ENCODE measurements at places on chromosomes 11 and 22.

GRCh38 chr11:20844630-20845029 lies 175.2 kb downstream of the NELL1 start:
- no peak for DNase-seq

- no peak for DNase-seq
Observed at GRCh38 chr11:104967534-104968354, 630 bp downstream of the CASP4 start.

DNA sequence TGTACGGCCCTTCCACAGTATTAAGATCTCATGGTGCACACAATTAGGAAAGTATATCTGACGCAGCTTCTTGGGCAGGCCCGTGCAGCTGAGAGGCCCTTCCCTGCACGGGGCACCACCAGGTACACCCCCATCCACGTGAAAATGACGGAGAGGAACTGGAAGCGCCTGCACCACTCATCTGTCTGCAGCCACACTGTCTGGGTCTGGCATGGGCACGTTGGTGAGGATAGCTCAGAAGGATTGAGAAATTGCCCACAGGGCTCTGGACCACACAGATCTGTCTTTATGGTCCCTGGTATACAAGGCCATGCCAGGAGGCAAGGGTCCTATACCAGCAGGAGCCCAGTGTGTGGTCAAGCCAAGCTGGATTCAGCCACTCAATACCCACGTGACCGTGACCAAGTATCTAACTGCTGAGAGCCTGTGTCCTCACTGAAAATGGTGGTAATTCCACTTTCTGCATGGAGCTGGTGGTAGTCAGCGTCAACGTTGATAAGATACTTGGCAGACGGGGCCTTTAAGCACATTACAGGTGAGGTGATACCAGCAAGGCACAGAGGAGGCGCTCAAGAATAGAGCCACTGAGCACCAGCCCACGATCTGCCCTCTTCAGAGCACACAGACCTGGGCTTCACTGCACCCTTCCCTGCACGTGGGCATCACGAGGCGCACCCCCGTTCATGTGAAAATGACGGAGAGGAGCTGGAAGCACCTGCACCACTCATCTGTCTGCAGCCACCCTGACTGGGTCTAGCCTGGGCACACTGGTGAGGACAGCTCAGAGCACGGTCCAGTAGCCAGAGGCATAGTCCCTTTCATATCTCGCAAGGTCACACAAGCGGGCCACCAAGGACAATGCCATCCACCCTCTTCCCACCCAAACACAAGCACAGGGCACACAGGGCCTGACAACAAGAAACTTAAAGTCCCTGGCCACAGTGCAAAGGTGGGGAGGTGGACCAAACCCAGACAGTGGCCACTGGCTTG lies 28.4 kb downstream of the SHANK2 start:
- no peak for DNase-seq

DNA sequence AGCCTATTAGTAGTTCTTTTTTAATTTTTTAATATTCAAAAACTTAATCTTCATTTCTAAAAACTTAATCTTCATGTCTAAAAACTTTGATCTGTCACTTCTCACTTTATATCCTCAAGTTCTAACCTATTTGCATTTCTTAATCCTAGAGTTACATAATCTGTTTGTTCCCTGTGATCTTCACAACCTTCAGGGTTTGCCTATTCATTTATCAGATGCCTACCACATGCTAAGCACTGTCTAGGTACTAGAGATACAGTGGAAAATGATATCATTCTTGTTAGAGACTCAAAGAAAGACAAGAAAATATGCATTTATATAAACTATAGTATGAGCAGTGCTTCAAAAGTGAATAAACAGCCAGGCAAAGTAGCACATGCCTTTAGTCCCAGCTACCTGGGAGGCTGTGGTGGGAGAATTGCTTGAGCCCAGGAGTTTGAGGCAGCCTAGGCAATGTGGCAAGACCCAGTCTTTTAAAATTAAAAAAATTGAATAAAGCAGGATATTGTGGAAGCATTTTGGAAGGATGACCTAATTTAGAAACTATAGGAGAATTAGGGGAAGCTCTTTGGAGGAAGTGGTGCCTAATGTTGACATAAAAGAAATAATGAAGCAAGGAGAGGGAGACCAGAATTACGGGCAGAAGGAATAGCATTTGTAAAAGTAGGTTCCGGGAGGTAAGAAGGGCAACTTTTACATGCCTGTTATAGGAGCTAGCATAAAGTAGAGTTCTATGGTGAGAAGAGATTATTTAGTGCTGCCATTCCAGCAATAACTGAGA lies 54.4 kb upstream of the GRK2 start:
- DNase-seq: no peak

- no peak for DNase-seq
Observed at GRCh38 chr11:120881596-120881995, 142.3 kb upstream of the TBCEL start.

DNA sequence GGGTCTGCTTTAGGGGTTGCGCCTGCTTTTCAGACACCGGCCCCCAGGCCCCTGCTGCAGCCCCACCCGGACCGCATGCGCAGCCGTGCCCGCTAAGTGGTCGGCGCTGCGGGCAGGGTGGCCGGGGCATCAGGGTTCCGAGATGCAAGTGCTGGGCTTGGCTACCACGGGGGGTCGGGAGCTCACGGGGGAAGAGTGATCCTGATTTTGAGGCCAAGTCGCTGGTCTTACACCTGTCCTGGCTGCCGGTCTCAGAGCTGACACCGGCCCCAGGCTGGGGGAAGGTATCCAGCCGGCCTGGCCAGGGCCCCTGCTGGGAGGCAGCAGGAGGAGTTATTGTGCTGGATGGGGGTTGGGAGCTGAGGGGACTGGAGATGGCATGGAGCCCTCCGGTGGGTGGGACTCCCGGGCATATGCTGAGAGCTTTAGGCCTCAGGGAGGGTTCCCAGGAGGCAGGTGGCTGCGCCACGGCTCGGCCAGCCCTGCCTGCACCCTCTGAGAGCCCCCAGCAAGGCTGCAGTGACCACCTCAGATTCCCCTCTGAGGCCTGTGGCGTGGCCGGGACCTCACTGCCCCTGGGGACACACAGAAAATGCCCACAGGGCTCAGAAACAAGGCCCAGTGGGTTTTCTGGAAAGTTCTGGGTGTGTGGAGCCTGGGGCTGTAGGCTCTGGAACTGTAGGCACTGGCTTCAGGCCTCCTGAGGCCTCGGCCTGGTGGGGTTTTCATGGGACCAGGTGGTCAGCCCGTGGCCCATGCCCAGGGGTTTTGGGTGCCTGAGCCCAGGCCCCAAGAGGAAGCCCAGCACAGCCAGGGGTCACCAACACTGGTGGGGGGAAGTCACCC lies 4.4 kb upstream of the MUC5AC start:
- no peak for DNase-seq

- no peak for DNase-seq
Observed at GRCh38 chr22:33743756-33744155, 176.5 kb downstream of the LARGE1 start.

GRCh38 chr11:117453886-117454563 lies 126.4 kb downstream of the CEP164 start:
- DNase-seq: no peak

- no peak for DNase-seq
Observed at GRCh38 chr11:31808721-31809540, 2.2 kb downstream of the PAX6 start.

DNA sequence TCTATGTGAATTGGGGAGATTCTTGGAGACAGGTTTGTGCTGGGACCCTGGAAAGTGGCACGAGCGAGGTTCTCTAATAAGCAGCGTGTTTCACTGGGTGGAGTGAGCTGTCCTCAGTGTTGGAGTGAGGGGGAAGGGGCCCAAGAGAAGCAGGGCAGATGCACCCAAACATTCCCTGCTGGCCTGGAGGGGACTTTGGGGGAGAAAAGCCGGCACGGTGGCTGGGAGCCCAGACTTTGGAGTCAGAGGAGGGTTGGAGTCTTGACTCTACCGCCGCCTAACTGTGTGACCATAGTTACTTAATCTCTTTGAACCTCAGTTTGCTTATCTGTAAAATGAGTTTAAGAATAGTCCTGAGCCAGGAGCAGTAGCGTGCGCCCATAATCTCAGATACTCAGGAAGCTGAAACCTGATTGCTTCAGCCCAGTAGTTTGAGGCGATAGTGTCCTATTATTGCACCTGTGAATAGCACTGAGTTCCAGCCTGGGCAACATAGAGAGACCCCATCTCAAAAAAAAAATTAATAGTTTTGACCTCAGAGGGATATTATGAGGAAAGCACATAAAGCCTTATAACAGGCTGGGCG lies 614 bp downstream of the NR1H3 start:
- DNase-seq: no peak
